ENCODE measurements at places on chromosomes 3 and 15.

GRCh38 chr15:42353061-42353460 is 6.2 kb upstream of the CAPN3 start:
- no peak for DNase-seq

GRCh38 chr3:54841471-54841870 is 86.4 kb downstream of the LRTM1 start:
- DNase-seq = no peak

DNA sequence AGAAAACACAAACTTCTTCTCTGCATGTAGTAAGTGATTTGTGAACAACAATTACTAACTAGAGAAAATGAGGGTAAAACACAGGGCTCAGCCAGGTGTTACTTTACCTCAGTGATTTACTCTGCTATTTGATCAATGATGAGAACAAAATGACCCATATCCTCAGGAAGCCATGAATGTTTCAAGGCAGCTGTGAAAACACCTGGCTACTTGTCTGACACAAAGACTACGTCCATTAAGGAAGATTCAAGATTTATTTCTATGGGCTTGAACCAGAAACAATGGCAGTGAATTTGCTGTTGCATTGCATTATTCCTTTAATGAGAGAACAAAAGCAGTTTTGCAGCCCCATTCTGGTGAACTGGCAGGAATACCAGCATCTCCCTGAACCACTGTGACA is 374.6 kb upstream of the ARL6 start:
- no peak for DNase-seq

GRCh38 chr3:54846119-54846518 is 81.7 kb downstream of the LRTM1 start:
- no peak for DNase-seq

- no peak for DNase-seq
Observed at GRCh38 chr3:184466413-184466960, 86.6 kb downstream of the CHRD start.

DNA sequence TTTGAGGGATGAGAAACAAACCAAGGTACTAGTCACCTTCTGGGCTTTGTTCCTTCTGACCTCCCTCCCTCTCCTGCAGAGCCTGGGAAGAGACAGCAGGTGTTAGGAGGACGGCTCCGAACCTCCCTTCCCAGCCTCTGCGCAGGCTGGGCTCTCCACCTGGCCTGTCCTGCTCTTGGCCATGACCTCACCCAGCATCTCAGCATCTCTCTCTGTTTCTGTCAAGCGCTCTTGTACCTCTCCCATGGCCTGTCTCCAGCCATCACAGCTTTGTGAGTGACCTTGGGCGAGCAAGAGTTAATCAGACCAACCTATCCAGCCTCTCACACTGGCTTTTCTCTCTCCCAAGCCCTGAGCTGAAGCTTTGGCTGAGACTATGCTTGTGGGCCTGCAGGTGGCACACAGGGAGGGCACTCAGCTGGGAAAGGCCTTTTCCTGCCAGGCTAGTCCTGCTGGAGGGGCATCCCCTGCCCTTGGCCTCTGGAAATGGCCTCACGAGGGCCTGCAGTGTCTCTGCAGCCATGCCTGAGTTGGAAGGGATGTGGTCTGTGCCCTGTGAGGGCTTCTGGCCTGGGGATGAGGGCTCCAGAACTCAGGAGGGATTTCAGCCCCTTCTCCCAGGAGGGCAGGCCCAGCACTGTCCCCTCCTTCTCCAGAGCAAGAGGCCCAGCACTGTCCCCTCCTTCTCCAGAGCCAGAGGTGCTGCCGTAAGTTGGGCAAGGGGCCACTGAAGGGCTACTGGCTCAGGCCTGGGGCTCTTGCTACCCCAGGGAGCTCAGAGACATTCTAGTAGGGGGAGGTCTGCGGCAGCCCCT is 2.1 kb downstream of the CHST13 start:
- no peak for DNase-seq

DNA sequence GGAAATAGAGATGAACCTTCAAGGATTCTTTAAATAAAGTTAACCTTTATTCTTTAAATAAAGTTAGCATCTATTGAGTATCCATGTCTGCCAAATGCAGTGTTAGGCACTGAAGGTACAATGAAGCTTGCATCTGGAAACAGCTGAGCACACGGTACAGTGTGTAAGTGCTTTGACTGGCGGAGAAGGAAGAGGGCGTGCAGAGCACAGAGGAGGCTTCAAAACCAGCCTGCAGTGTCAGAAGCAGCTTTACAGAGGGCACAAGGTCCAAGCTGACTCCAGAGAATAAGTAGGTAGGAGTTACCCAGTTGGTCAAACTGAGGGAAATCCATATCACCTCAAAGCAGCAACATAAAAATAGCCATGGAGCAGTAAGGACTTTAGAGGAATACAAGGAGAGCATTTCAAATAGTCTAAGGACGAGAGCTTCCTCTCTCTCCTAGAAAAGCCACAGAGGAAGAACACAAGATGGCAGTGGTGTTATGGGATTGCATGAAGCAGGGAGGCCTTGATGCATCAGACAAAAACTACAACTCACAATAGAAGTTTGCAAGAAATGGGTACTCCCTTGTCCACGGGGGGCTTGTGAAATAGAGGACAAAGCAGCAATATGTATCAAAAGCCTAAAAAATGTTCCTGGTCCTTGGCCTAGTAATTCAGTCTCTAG is 60.3 kb upstream of the PPP2R3A start:
- no peak for DNase-seq

- no peak for DNase-seq
Observed at GRCh38 chr15:50281427-50281826, 15.9 kb upstream of the HDC start.

DNA sequence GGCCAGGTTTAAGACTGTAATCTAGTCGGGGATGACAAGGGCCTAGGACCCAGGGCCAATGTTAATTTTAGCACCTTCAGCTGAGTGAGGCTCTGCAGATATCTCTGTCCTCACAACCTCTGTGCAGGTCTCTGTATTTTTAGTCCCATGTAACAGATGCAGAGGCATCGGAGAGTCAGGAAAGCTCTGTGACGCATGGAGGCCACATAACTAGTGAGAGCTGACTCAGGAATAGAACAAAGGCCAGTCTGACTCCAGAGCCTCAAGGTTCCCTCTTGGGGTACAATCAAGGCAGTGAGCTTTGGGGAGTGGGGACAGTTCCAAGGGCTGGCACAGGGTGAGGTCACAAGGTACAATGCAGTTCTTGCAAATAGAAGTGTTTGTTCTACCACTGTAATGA is 31.0 kb downstream of the FSTL1 start:
- no peak for DNase-seq

DNA sequence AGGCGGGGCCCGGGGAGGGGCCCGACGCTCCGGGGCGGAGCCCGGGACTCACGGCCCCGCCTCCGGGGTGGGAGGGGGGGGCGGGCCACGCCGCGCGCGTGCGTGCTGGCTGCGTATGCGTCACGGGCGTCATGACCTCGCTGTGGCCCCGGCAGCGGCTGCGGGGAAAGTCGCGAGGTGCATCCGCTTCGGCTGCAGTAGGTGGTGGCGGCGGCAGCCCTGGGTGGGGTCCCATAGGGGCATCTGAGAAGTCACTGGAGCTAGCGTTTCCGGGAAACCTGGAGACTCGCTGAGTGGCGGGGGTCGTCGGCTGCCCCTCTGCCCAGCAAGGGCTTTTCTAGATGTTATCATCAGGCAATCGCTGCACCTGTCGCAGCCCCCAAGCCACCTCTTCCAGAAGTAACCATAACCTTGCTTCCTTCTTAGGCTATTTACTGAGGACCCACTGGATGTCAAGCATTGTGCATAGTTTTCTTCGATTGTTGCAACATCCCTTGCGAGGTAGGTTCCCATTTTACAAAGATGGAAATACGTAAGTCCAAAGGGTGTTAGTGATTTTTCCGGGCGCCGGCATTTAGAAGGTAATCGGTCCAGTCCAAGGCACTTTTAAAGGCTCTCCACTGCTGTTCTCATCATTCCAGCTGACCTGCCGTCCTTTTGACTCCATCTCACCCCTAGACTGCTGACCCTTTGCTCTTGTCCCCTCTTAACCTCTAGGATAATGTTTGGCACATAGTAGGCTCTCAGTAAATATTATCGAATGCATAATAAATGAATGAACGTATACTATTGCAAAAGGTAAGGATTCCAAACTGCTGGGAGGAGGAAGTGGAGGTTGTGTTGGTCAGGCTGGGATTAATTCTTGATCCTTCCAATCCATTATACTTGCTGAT is at the start of gene GDPGP1:
TSS of gene GDPGP1 (plus strand) at position 114 of the 893 bp plus-strand sequence. CDS start 6,700 bp downstream, outside the sequence.
- DNase-seq = no peak

DNA sequence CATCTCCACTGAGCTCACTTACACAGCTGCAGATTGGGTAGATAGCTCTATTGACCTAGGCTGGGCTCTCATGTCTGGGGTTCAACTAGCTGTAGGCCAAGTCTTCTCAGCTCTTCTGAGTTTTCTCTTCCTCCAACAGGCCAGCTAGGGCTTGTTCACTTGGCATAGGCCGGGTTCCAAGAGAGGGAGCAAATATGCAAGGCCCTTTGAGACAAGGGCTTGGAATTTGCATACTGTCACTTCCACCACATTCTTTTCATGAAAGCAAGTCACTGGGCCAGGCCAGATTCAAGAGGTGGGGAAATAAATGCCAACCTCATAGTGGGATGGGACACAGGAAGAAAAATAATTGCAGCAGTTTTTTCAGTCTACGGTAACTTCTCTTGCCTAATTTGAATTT is 25.2 kb downstream of the PIGB start:
- DNase-seq = no peak

DNA sequence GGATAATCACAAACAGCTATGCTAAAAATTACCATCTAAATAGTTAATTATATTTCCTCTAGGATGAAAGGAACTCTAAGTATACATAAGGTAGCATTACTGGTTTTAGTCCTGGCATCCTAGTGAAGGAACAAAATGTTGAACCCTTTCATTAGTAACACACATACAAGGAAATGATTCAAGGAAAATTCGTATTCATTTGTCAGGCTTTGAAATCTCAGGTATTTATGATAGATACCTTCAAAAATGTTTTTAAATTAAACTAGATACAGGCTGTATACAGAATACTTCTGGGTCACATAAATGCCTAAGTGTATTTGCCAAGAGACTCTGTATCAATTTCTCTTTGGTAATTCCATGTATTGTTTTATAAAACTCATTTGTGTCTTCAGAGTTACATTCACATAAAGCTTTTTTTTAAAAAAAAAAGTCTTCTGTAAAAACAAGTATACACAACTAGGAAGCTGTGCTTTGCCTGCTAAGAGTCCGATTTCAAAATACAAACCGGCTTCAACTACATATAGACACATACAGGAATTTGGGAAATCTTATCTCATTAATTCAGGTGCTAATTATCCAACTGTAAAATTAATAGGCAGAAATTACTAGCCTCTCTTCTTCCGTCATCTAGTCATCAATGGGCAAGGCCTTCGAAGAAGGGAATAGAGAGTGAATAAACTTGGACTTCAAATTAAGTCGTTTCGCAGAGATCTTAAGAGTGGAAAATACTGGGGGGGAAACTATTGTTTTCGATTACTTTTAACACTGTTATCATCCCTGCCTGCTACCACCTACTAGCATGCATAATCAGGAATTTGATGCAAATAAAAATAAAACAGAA is 1.3 kb downstream of the SECISBP2L start:
- DNase-seq = no peak

DNA sequence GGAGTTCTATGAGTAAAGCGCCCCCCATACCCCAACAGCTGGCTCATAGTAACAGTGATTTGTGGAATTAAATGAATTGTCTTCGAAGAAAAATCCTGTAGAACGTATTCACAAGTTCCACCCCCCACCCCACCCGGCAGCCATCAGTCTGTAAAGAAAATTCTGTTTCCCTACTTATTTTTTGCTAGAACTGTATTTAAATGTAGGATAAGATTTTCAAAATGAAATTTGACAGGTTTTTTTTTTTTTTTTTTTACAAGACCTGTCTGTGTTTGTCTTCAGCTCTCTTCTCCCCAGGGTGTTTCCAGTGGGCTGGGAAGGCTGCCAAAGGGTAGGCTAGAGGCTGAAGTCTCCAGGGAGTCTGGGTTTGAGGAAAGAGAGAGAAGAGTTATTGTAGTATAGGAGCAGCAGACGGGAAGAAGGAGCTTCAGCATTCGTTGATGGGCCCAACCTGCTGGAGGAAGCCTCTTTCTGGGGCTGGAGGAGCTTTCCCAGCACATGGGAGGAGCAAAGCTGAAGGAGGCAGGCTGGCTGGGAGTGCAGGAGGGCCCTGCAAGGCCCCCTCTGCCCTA is 130.6 kb upstream of the SEMA6D start:
- DNase-seq = no peak

DNA sequence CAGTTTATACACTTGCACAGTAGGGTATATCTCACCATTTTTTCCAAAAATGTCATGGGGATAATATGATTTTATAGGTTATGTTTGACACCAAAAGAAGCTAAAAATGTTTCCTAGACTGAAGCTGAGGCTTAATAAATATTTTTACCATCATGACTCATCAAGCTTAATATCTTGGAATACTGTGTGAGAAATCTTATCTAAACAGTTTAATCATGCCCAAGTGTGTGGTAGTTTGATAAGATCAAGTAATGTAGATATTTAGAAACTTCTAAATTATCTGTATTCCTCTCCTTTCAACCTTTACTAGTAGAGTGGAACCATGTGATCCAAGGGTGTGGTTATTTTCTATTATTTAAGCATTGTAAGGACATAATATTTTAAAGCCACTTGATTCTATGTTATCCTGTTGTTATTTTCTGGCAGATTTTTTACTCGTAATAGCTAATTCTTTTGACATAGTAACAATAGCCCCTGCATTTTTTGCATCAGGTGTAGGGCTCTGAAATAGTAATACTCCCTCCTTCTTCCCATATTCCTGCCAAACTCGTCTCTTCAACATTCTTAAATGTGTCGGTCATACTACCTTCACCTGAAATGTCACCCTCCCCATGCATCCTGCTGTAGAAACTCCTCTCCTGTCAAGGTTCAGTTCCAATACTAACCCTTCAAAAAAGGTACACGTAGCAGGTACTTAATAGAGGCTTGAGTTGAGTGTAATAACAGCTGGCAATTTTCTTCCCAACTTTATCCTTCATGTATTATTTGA is 729.6 kb downstream of the NLGN1 start:
- DNase-seq = no peak

GRCh38 chr3:175731543-175731942 is 872.4 kb downstream of the NAALADL2 start:
- no peak for DNase-seq

DNA sequence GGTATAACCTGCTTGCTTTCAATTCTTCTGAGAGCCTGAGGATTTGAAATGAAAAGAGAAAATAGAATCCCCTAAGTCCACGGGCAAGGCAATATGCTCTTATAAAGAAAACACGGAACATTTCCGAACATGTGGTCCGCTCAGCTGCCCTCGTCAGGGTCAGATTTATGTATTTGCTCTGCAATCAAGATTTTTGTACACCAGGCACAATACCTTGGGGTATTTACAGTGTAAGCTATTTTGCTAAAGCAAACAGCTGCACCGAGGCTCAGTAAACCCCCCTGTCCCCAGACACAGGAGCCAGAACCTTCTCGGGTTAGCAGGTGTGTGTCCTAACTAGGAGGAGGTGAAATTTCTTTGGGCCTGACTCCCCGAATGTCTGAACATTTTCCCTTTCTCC is 155.8 kb upstream of the LRIG1 start:
- no peak for DNase-seq

GRCh38 chr15:101486696-101487459 is 2.6 kb downstream of the PCSK6 start:
- DNase-seq = no peak

- no peak for DNase-seq
Observed at GRCh38 chr15:87461631-87462030, 794.9 kb downstream of the NTRK3 start.

- DNase-seq = no peak
Observed at GRCh38 chr15:69723404-69724096, 270.9 kb downstream of the RPLP1 start.

Data from stimulated activated CD4-positive, alpha-beta T cell treated with anti-CD3 and anti-CD28 coated beads, Interleukin-1b, Interleukin-23, amount 100 ng/mL, for 1 hour (primary cell).